ENCODE measurements at places on chromosomes 5 and 9. TPM values are rescaled to one million over a fixed set of nuclear protein-coding genes. Genes with fewer than 3 reads are reported as not detected.

Gene MYMK
- total RNA-seq: not detected

Gene TMEM141
- 109 TPM for total RNA-seq

Gene CD74
- total RNA-seq: 1,037 TPM

Gene SEMA5A
- total RNA-seq: 9.4 TPM

Gene PRR16
- 0.48 TPM for total RNA-seq

Gene TRAF1
- total RNA-seq: 5.7 TPM

Gene NAIF1
- 7.3 TPM for total RNA-seq

Gene SPARC
- total RNA-seq: 164 TPM

Gene ACTBL2
- total RNA-seq: not detected

Gene ZFP37
- 0.88 TPM for total RNA-seq

Gene BSPRY
- total RNA-seq: 50.1 TPM

Gene CCNJL
- total RNA-seq: 3.0 TPM

Gene IFNA13
- not detected for total RNA-seq

Gene RANBP17
- 2.8 TPM for total RNA-seq

DNA sequence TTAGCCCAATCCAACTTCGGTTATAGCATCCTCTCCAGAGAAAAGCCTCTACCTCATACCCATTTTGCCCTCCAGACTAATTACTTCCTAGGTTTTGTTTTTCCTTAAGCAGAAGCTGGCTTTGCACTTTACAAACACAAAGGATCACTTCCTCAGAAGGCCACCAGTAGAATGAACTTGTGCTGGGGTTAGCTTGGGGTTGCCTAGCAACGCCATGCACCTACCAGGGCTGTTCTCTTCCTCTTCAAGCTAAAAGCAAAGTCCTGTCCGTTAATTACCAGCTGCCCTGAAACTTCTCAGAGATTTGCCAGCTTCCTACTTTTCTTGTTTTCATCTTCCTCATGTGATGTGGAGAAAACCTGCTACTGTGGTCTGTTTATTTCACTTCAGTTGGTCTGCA, 132.0 kb upstream of the WWC1 start:
- no peaks in the 10 kb centered on the region for H3K36me3 ChIP-seq
- H3K27ac ChIP-seq: no peak overlapping the region

DNA sequence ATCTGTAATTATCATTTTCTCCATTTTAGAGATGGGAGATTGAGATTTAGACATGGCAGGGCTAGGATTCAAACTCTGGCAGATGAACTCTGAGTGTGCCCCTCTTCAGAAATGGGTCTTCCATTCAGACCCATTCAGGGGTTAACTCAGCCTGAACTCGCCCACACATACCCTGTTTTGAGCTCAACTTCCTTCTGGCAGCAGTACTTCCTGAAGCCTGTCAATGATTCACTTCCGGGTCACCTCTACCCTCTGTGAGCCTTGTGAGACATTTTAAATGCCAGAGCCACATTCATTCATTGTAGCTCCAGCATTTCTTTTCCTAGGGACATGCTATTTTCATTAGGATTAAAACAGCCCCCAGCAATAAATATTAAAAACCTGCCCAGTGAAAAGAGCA, 209.3 kb upstream of the SLC24A2 start:
- H3K36me3 ChIP-seq: no peaks in the 10 kb centered on the region
- H3K4me3 ChIP-seq: no peak overlapping the region
- no peak overlapping the region for H3K27ac ChIP-seq
- no peaks in the 10 kb centered on the region for H3K27me3 ChIP-seq
- DNase-seq: no peak

GRCh38 chr9:83384214-83384613, 154.0 kb downstream of the FRMD3 start:
- no peak for DNase-seq
- no peak overlapping the region for H3K27ac ChIP-seq
- no peaks in the 10 kb centered on the region for H3K27me3 ChIP-seq
- no peak overlapping the region for H3K4me3 ChIP-seq
- no peaks in the 10 kb centered on the region for H3K36me3 ChIP-seq
- no peaks in the 10 kb centered on the region for H3K4me1 ChIP-seq

DNA sequence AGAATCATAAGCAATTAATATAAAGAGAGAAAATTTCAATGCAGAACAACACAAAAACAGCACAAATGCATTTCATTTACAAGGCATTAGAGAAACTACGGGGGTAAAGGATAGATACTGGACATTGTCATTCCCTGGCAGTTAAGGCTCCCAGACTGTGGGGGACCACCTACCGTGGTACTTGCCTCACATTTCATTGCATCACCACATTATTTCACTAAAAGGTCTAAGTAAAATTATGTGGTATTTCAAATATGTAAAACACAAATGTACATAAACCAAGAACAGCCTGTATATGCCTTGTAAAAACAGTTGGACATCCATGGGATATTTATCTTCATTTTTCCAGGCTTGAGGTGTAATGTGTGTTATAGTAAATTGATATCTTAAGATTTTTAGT, 571.2 kb upstream of the ZNF462 start:
- H3K4me3 ChIP-seq: no peak overlapping the region
- DNase-seq: no peak
- H3K4me1 ChIP-seq: peaks cover 8% of the 10 kb centered on the region
- H3K36me3 ChIP-seq: no peaks in the 10 kb centered on the region

DNA sequence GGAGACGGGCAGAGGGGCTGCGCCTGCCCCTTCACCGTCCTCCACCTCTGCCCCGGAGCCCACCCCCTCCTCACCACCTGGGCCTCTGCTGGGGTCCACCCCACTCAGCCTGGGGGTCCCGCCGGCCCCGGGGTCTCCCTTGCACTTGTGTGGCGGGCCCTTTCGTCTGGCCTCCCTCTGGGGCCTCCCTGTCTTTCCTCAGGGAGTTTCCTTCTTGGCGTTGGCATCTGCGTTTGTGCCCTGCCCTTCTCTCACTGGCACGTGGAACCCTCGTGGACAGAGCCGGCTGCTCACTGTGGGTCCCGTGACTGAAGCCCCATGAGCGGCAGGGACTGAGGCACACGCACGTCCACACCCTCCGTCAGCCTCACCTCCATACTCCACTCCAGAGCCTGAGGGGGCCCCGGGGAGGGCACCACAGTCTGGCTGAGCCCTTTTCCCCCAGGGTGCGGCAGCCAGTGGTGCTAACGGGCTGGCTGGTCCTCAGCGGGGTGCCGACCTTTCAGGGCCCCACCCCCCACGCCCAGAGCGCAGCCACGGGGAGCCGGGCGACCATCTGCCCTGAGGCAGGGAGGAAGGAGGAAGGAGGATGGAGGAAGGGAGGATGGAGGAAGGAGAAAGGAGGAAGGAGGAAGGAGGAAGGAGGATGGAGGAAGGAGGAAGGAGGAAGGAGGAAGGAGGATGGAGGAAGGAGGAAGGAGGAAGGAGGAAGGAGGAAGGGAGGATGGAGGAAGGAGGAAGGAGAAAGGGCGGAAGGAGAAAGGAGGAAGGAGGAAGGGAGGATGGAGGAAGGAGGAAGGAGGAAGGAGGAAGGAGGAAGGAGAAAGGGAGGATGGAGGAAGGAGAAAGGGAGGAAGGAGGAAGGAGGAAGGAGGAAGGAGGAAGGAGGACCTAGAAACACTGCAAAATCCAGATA, 53.0 kb upstream of the NRARP start:
- no peaks in the 10 kb centered on the region for H3K27me3 ChIP-seq
- H3K36me3 ChIP-seq: no peaks in the 10 kb centered on the region
- no peak overlapping the region for H3K27ac ChIP-seq
- H3K4me1 ChIP-seq: no peaks in the 10 kb centered on the region

DNA sequence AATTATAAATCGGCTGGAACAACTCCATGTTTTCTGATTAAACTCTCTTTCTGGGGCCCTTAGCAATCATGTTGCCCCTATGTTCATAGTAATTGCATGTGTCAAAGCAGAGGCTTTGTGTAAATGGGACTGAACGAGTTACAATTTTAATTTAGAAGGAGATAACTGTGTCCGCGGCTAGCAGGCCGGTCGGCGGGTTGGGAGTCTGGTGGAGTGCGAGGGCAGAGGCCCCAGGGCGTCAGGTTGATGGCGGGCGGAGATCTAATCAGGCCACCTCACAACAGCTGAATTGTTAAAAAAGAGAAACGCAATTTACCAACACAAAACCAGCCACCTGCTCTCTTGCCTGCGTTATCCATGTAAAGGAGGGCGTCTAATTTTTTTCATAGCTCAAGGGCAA, 134.9 kb upstream of the LPCAT1 start:
- no peak for DNase-seq
- no peak overlapping the region for H3K27ac ChIP-seq
- peaks cover 5% of the 10 kb centered on the region for H3K27me3 ChIP-seq

GRCh38 chr5:9335754-9336495, 209.9 kb downstream of the SEMA5A start:
- H3K27me3 ChIP-seq: no peaks in the 10 kb centered on the region
- DNase-seq: no peak
- no peaks in the 10 kb centered on the region for H3K36me3 ChIP-seq
- H3K4me3 ChIP-seq: no peak overlapping the region
- H3K4me1 ChIP-seq: no peaks in the 10 kb centered on the region

GRCh38 chr5:167623354-167623753, 668.1 kb upstream of the WWC1 start:
- no peak for DNase-seq
- H3K36me3 ChIP-seq: no peaks in the 10 kb centered on the region
- H3K4me1 ChIP-seq: no peaks in the 10 kb centered on the region

GRCh38 chr5:124104821-124105220, 592.8 kb downstream of the CSNK1G3 start:
- H3K27ac ChIP-seq: no peak overlapping the region
- no peak for DNase-seq
- H3K4me3 ChIP-seq: no peak overlapping the region
- H3K36me3 ChIP-seq: no peaks in the 10 kb centered on the region
- H3K27me3 ChIP-seq: no peaks in the 10 kb centered on the region
- peaks cover 39% of the 10 kb centered on the region for H3K4me1 ChIP-seq

GRCh38 chr5:6827526-6828219, 114.4 kb downstream of the TENT4A start:
- no peak overlapping the region for H3K27ac ChIP-seq
- no peaks in the 10 kb centered on the region for H3K36me3 ChIP-seq
- H3K4me1 ChIP-seq: no peaks in the 10 kb centered on the region

- no peak overlapping the region for H3K27ac ChIP-seq
- H3K27me3 ChIP-seq: peaks cover 59% of the 10 kb centered on the region
- H3K4me3 ChIP-seq: no peak overlapping the region
- H3K36me3 ChIP-seq: no peaks in the 10 kb centered on the region
Observed at GRCh38 chr5:1031306-1031959, 22.8 kb downstream of the NKD2 start.

- H3K4me1 ChIP-seq: no peaks in the 10 kb centered on the region
- H3K36me3 ChIP-seq: no peaks in the 10 kb centered on the region
- DNase-seq: no peak
- H3K4me3 ChIP-seq: no peak overlapping the region
- H3K27ac ChIP-seq: no peak overlapping the region
- no peaks in the 10 kb centered on the region for H3K27me3 ChIP-seq
Observed at GRCh38 chr5:113632996-113633395, 119.5 kb downstream of the YTHDC2 start.

DNA sequence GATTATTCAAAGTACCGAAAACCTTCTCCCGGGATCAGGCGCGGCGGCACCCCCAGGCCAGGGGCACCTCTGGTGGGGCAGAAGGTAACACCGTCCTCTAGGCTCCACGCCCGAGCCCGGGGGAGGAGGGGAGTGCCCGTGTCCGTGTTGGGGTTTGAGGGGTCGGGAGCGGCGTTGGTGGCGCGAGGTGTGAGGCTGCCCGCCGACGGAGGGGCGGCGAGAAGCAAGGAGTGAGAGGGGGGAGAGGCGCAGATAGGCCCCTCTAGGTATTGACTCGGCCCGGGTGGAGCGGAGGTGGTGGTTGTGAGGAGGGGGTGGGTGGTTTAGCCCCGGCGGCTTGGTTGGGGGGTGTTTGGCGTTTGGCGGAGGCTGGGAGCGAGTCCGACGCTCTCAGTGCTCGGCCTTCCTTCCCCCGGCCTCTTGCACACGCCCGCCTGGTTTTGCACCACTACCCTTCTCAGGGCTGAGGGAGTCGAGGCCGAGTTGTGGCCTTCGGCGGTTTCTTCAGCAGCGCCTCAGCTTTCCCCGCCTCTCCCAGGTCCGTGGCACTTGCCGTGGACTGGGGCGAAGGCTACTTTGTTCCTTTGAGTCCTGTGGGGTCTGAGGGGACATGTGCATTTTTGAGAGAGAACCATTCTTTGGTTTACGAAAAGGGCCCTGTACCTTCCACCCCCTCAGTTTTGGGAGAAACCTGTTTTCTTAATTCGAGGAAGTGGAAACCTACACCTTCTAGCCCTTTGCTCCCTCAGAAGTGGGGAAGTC, 450 bp downstream of the GPBP1 start:
- H3K27me3 ChIP-seq: no peaks in the 10 kb centered on the region
- H3K36me3 ChIP-seq: no peaks in the 10 kb centered on the region
- H3K4me3 ChIP-seq: peak overlapping the region; percentile 93
- H3K27ac ChIP-seq: peak overlapping the region; percentile 100
- no peak for DNase-seq

DNA sequence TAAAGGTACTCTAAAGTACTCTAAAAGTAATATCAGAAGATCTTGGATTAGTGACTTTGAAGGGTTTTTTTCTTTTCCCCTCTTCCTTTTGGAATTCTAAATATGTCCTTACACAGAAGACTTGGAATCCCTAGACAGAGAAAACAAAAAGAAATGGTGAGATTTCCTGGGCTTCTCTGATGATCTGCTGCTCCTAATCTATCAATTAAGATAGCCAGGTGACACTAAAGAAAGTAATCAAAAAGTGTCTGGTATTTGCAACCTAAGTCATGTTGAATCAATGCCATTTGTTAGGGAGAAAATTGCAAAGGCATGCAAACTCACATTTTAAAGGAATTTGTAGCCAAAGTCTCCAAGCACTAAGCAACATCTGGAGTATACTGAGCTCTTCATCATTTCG, 29.5 kb upstream of the MYO10 start:
- H3K27ac ChIP-seq: no peak overlapping the region
- no peak for DNase-seq
- H3K27me3 ChIP-seq: no peaks in the 10 kb centered on the region
- no peak overlapping the region for H3K4me3 ChIP-seq
- H3K4me1 ChIP-seq: no peaks in the 10 kb centered on the region

- no peaks in the 10 kb centered on the region for H3K36me3 ChIP-seq
- H3K27ac ChIP-seq: peak overlapping the region; percentile 70
- peaks cover 5% of the 10 kb centered on the region for H3K4me1 ChIP-seq
- H3K4me3 ChIP-seq: no peak overlapping the region
- no peaks in the 10 kb centered on the region for H3K27me3 ChIP-seq
- DNase-seq: no peak
Observed at GRCh38 chr5:88833371-88834130, 49.4 kb downstream of the MEF2C start.

- H3K36me3 ChIP-seq: no peaks in the 10 kb centered on the region
- no peak for DNase-seq
- no peaks in the 10 kb centered on the region for H3K27me3 ChIP-seq
- no peak overlapping the region for H3K27ac ChIP-seq
- no peaks in the 10 kb centered on the region for H3K4me1 ChIP-seq
Observed at GRCh38 chr9:93080406-93080805, 15.6 kb upstream of the CARD19 start.

GRCh38 chr5:76207120-76207519, 123.9 kb downstream of the SV2C start:
- no peaks in the 10 kb centered on the region for H3K36me3 ChIP-seq
- peaks cover 27% of the 10 kb centered on the region for H3K4me1 ChIP-seq
- no peak overlapping the region for H3K27ac ChIP-seq
- no peak for DNase-seq

DNA sequence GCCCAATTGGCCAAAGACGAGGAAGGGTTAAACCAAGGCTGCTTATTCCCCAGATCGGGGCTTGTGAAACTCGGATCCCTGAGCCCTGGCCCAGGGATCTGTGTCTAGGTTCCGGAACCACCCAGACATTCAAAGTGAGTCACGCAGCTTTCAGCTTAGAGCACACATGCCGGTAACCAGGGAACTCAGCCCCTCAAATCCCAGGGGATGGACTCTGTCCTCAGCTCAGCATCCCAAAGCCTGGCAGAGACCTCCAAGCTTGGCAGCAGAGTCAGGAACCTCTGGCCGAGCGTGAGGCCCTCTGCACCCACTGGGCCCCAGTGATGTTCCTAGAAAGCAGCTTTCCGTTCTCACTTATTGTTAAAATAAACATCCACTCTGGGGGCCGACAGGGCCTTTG, 5.1 kb downstream of the PNPLA7 start:
- no peak for DNase-seq
- H3K4me3 ChIP-seq: no peak overlapping the region
